Stimulated activated CD8-positive, alpha-beta memory T cell treated with anti-CD3 and anti-CD28 coated beads, Interleukin-7, amount 100 ng/mL, for 1 hour (primary cell): ENCODE measurements at places on chromosomes 5 and 9.

GRCh38 chr5:82031220-82032119 is 59.6 kb downstream of the ATG10 start:
- no peak for DNase-seq

GRCh38 chr9:122121931-122122330 is 28.8 kb upstream of the TTLL11 start:
- DNase-seq = no peak

- no peak for DNase-seq
Observed at GRCh38 chr5:42168091-42168670, 243.1 kb downstream of the FBXO4 start.

DNA sequence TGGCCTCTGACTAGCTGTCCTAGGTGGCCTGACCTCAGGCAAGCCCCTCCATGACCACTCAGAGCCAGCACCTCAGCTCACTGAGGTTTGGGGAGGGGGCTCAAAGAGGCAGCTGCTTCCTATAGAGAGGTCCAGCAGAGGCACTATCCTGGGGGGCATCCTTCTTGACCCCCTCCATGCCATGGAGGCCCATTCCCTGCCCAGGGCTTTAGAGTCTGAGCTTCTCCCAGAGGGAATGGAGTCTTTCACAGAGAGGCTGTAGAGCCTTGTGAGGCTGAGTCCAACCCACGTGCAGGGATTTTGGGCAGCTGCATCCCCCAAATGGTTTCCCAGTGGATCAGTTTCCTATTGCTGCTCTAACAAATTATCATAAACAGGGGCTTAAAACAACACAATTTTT is 16.9 kb downstream of the IRF1 start:
- DNase-seq = no peak

DNA sequence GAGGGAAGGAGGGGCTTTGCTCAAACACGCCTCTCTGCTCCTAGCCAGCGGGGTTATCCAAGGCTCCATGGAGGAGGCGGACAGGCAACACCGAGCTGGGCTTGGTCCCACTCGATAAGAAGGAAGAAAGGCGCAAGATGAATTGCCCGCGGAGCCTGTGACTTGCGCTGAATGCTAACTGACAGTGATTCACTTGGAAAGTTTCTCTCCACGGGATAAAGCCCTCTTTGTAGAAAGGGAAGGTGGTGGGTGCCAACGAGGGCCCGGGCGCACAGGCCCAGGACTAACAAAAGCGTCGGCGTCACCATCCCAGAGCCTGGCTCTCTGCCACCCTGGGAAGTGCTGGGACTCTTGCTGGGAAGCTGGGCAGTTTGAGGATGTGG is 76.0 kb downstream of the VAV2 start:
- DNase-seq = no peak

DNA sequence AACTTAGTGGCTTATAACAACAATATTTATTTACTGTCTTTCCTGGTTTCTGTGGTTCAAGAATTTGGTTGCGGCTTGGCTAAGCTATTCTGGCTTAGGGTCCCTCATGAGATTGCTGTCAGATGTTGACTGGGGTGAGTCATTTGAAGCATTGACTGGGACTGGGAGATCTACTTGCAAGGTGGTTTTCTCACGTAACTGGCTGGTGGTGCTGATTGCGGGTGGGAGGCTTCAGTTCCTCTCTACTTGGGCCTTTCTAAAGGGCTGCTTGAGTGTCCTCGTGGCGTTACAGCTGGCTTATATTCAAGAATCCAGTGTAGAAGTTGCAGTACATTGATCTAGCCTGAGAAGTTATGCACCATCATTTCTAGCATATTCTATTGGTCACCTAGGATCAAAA is 218.5 kb upstream of the ELAVL2 start:
- no peak for DNase-seq

DNA sequence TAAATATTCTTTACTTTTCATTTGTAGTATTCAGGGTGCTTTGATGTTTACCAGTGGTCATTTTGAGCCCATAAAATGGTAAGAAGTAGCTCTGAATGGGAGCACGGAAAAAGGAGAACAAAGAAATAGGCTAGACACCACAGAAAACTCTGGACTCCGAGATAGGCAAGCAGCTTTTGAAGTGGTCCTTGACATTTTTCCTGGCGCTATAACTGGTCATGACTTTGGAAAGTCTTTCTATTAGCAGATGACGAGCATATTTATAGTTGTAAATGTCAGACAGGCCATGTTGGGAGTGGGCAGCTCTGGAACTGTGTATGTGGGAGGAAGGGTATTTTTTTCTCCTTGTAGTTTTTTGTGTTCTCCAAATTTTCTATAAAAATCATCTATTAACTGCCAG is 126.1 kb upstream of the POC5 start:
- no peak for DNase-seq

GRCh38 chr5:98779264-98779877 is 5.9 kb downstream of the RGMB start:
- DNase-seq = no peak

DNA sequence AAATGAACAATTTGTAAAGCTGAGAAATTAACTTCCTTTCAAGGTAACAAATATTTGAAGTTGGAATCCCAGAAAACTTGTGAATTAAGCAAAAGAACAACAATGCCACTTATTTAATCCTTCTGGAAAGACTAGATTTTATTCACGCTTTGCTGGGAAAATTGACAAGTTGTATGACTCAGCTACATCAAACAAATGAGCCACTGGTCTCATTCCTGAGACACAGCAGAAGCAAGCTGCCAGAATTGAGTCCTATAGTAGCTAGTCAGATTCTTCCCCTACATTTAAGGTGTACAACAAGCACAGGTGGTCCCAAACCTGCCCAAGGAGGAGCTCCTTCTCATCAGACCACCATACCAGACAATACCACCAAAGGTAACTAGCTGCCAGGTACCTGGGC is 280.7 kb downstream of the SPOCK1 start:
- DNase-seq = no peak

- no peak for DNase-seq
Observed at GRCh38 chr9:88661759-88662158, 126.8 kb downstream of the NXNL2 start.

DNA sequence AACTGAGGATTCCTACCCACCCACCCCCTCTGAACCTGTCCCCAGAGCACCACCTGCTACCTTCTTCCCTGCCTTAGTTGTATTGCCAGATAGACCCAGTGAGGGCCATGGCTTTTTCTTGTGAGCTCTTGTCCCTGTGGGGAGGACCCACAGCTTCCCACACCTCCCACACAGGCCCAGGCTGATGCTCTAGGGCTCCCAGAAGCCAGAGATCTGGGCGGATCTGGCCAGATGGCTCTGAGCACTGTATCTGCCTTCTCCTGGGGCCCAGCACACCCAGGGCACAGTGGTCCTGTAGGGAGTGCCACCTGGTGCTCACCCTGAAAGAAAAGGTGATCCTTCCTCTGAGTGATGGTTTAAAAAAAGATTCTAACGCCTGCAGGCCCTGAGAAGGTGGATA is 131.7 kb downstream of the DAB2IP start:
- DNase-seq = no peak

DNA sequence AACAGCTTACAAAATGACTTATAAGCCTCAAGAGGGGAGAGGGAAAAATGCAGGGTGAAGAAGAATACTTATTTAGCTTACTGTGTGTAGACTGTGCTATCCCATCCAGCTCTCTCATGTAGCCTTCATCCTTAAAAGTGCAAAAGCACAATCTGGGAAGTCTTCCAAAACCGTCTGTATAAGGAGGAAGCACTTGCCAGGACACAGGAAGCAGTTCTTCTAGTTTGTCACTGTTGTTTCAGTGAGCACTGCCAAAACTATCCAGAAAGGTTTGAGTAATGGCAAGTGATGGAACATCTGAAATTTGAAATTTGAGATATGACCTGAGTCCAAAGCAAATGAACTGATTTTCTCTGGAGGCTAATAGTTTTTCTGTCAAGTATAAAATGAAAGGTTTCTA is 140.8 kb upstream of the ISL1 start:
- no peak for DNase-seq

GRCh38 chr5:81019748-81020147 is 59.6 kb downstream of the RASGRF2 start:
- DNase-seq = no peak

- DNase-seq = no peak
Observed at GRCh38 chr9:33161011-33161588, 6.0 kb downstream of the B4GALT1 start.

- DNase-seq = no peak
Observed at GRCh38 chr9:6049798-6050197, 34.4 kb upstream of the RANBP6 start.

- no peak for DNase-seq
Observed at GRCh38 chr9:99606957-99607356, 214.7 kb upstream of the NR4A3 start.

GRCh38 chr9:107292821-107293542 is 9.9 kb downstream of the RAD23B start:
- DNase-seq = no peak

DNA sequence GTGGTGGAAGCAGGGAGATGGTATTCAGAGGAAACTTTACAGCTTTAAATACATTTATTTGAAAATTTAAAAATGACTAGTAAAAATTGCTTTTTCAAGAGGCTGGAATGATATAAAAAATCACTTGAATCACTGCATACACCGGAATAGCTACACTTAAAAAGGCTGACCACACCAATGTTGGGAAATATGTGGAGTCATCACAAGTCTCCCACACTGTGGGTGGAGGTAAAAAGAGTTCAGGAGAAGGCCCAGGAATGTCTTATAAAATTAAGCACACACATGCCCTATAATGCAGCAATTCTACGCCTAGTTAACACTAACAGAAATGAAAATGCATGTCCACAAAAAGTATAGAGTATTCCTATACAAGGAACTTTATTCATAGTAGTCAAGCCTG is 198.1 kb downstream of the ROR2 start:
- DNase-seq = no peak

- no peak for DNase-seq
Observed at GRCh38 chr9:23587903-23588302, 238.1 kb downstream of the ELAVL2 start.
